ENCODE measurements at places on chromosomes 3 and 15.

DNA sequence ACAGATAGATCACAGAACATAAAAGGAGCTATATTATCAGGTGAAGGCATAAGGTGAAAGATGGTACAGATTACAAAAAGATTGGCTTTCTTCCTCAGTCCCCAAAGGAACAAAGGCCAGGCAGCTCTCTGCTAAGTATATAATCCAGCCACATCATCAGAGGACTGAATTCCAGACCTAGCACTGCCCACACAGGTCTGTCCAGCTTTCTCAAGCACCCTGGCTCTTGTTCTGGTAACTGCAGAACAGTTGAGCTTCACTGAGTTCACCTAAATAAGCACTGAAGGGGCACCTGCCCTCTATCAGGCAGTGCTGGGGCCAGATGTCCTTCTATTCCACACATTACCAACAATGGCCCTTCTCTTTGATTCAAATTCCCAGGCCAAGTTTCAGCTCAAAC is 6.3 kb downstream of the DUOXA1 start:
- no peak for DNase-seq

GRCh38 chr15:33043636-33044035 is 150.9 kb downstream of the FMN1 start:
- no peak for DNase-seq

GRCh38 chr3:128456776-128457715 is 9.6 kb downstream of the DNAJB8 start:
- no peak for DNase-seq

DNA sequence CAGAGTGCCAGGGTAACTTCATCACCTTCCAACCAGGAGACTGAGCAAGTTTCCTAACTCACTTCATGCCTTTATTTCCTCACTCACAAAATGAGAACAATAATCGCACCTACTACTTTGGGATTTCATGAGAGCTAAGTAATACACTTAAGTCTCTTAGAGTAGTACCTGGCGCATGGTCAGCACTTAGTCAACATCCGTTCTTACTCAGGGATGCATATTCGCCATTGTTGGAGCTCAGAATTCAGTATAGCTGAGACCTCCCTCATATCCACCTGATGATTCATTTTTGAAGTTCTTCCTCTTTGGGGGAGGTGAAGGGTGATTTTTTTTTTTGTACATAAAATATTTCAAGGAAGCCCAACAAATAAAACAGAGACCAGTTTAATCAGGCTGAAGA is 188.2 kb downstream of the AGBL1 start:
- DNase-seq, result no peak

DNA sequence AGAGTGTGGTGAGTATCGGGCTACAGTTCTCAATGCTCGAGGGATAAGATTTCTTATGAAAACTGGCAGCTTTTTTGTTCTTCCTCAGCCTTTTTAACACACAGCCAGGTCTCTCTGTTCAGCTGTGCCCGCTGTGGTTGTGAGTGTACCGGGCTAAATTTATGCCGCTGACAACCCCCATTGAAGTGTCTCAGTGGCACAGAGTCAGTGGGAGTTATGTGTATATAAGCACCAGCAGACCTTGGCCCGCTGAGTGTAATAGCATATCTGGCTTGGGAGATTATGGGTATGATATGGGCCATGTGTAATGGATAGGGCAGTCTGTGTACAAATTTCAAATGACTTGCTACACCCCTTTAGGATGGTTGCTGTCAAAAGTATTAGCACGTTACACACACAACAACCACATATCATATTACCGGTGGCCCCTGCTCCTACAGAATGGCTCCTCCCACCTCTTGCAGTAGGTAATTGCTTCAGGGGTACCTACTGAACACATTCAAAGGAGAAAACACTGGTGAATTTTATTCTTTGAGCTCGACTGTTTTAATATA is 26.9 kb upstream of the NR2F2 start:
- DNase-seq, result no peak

DNA sequence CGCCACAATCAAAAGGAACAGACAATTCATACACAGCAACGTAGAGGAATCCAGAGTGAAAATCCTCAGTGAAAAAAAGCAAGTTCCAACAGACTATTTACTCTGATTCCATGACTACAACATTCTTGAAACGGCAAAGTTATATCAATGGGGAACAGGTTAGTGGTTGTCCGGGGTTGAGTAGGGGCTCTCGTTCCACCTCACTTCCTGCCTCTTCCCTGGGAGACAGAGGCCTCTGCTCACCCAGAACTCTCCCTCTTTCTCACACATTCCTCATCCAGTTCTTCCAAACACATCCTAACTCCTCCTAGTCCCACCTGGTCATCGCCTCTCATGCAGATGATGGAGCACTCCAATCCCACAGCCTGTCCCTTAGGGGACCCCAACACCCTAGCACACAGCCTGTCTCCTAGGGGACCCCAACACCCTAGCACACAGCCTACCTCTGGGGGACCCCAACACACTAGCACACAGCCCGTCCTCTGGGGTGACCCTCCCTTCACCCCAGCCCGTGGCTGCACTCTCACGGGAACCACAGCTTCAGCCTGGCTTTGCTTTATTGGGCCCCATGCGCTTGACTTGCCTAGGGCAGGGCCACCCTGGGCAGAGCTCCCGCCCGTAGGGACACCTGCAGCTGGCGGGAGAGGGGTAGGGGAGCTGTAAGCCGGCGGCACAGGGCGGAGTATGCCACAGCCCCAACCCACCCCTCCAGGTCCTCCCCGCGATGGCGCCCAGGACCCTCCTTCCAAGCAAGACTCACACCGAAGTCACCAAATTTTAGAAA is 5.2 kb downstream of the OCA2 start:
- no peak for DNase-seq

DNA sequence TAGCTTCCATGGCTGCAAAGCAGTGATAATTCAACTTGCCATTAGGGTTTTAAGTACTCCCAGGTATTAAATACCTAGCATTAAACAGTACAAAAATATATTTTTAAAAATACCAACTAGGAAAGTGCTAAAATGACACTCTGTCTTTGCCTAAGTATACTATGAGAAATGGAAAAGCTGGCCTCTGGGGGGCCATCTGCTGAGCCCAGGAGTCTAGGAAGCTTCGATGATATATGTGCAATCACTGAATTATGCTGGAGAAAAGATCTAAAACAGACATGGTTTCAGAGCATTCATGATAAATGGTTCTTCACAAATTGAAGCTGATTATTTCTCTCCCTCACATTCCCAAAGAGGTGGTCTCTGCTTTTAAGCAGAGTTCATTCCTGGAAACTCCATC is 191.8 kb downstream of the OPA1 start:
- DNase-seq, result no peak

- DNase-seq, result no peak
Observed at GRCh38 chr15:59473226-59473625, 35.2 kb downstream of the FAM81A start.

GRCh38 chr15:93829115-93829870 is 402.1 kb upstream of the MCTP2 start:
- DNase-seq, result no peak

- DNase-seq, result no peak
Observed at GRCh38 chr3:193863657-193864357, 270.8 kb downstream of the OPA1 start.

DNA sequence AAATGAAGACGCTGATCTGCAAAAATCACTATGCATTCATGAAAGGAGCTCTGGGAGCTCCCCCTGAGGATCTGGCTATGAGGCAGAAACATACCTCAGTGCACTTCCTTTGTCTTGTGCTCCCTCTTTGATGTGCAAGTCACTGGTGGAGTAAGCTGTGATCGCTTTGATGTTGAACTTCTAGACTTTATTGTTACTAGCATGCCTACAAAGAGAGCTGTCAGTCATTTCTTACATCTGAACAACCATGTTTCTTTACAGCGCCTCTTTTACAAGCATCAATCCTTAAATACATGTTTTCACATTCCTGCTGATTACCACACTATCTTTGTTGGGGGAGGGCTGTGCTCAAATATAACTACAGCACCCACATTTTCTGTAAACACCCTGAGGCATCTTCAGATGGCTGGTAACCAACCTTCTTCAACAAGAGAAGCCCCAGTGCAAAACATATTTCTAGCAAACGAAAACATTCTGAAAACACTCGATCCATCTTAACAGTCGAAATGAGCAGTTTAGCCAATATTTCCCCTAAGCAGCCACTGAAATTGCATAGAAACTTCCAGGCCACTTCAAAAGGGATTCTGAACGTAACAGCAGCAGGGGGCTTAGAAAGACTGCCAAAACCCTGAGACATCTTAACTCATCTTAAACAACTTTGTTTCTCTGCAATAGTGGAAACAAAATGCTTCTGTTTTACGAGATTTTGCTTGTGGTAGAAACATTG is 101.9 kb upstream of the ICE2 start:
- no peak for DNase-seq

DNA sequence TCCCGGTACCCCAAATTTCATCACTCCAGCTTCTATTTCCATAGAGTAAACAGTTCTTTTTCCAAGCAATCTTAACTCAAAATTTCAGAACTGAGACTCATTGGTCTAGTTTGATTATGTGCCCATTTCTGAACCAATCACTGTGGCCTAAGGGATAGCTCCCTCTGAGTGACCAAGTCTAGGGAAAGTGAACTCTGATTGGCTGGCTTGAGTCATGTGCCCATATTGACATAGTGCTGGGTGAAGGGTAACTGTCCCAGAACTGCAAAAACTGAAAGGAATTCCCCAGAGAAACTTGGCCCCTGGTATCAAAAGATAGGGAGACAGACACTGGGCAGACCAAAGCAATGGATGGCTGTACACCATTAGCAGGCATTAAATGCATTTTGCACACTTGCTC is 171.2 kb upstream of the WNT5A start:
- DNase-seq, result no peak

DNA sequence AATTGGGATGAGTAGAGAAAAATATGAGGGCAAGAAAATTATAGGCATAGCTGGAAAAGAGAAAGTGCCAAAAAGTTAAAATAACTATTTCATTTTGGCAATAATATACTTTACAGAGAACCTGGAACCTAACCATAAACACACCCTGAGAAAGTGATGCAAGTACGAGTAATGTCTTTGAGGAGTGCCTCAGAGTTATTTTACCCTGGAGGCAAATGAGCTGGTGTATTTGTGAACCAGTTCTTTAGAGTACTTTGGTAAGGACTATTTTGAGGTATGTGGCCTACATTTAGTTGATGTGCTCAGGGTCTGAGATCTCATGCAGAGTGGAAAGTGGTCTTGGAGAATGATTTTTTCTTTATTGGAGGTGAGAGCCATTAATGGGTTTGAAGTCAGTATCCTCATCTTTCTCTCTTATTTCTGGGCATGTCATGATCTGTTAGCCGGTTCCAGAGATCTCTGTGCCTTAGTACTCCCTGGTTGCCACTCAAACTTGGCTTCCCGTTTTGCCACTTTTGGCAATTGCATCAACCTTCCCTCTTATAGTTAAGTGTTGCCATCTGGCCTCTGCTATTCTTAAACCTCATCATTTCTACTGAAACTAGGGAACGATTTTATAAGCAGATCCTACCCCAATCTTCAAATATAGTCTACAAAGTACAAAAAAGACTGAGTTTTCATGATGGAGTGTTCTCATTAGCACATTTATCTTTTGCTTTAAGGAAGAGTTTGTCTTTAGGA is 145.7 kb downstream of the EPHA6 start:
- DNase-seq, result no peak

- DNase-seq, result no peak
Observed at GRCh38 chr3:138850151-138850550, 15.4 kb upstream of the PIK3CB start.

- no peak for DNase-seq
Observed at GRCh38 chr3:170780955-170781354, 89.0 kb downstream of the RPL22L1 start.

DNA sequence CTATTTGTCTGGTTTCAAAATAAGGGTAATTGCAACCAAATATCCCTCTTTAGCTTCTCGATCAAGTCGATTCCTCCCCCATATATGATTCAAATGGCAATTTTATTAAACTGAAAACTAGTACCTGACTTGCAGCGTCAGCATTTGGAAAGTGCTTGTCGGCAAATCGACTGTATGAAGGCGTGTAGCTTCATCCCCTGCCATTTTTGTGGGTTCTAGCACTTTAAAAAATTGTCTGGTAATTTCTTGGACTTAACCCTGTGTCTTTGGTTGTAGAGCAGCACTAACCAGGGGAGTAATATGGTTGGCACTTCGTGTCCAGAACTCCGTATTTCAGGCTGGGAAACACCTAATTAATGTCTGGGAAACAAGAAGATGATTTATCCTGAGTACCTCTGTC is 573 bp downstream of the MME start:
- DNase-seq, result no peak

DNA sequence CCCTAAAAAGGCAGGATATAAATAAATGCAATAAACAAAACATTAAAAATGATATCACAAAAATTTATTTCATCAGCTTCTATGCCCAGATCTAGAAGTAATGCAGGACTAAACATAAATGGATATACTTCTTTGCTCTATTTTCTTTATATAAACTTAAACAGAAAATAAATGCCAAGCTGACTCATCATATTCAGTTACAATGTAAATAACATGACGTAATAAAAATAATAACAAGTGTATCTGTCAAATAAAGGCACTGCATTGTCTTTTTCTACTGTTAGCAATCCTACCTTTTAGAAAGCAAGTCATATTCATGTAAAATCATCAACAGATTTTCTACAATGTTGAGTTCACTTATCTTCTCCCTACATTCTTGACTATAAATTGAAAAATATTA is 61.6 kb downstream of the NEK10 start:
- no peak for DNase-seq

DNA sequence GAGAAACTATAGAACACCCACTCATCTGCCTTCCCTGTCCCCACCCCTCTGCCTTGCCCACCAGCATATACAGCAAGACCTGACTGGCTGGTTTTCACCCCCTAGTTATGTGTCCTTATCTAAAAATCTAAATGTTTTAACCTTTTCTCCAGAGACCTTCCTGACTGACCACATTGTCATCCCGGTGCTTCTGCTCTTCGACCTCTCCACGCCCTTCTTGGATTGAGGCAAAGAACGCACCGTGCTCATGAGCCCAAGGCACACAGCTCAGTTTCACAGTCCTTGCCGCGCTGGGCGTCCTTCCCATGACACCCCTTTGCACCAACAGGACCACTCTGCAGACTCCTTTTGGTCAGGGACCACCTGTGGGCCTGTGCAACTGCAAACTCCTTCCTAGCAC is 62.7 kb downstream of the B3GNT5 start:
- no peak for DNase-seq

GRCh38 chr3:61813636-61814035 is 252.3 kb downstream of the PTPRG start:
- DNase-seq, result no peak

DNA sequence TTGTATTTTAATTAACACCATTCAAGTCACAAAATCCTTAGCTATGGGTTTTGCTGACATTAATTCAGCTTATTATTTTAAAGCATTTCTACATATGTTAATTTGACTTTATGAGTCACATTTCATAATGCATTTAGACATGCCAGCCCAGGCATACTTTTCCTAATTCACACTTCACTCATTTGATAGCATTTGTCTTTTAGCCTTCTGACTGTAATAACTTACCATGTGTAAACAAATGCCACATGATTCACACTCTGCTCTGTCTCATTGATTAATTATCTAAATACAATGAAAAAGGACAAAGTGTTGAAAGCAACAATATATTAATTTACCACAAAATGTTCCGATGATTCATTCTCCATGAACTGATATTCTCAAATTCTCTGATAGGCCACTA is 927.8 kb upstream of the EPHA6 start:
- no peak for DNase-seq

- DNase-seq, result no peak
Observed at GRCh38 chr15:34733621-34734020, 21.2 kb downstream of the GJD2 start.

GRCh38 chr15:100707229-100707628 is 104.8 kb downstream of the ASB7 start:
- DNase-seq, result no peak

GRCh38 chr3:193850084-193850619 is 257.1 kb downstream of the OPA1 start:
- no peak for DNase-seq

Data from HCT116 (cell line).